Hepatocyte (in vitro differentiated cells): ENCODE measurements at places on chromosomes 2 and 18. TPM values are rescaled to one million over a fixed set of nuclear protein-coding genes. Genes with fewer than 3 reads are reported as not detected.

The TEX44 gene
- polyA plus RNA-seq, result not detected in 2 replicates

The TP53I3 gene
- 52.9 and 56.2 TPM in 2 replicates for polyA plus RNA-seq

The TCF23 gene
- polyA plus RNA-seq, result not detected in 2 replicates

The GALNT13 gene
- polyA plus RNA-seq, result 21.2 and 25.6 TPM in 2 replicates

The ABCA12 gene
- polyA plus RNA-seq, result 0.07 and 0.15 TPM in 2 replicates

The DNAJC5G gene
- polyA plus RNA-seq, result not detected in 2 replicates

The LRATD1 gene
- polyA plus RNA-seq, result 44.4 and 49.9 TPM in 2 replicates

The LYPD6 gene
- polyA plus RNA-seq, result 5.3 and 5.4 TPM in 2 replicates

The GEN1 gene
- 2.7 and 3.2 TPM in 2 replicates for polyA plus RNA-seq

The AFTPH gene
- 11.8 and 12.0 TPM in 2 replicates for polyA plus RNA-seq

The GLI2 gene
- 5.3 and 6.2 TPM in 2 replicates for polyA plus RNA-seq

The LONRF2 gene
- 0.69 and 1.6 TPM in 2 replicates for polyA plus RNA-seq

The CHAC2 gene
- polyA plus RNA-seq, result 2.1 and 3.8 TPM in 2 replicates

The ANKRD53 gene
- 3.4 and 4.7 TPM in 2 replicates for polyA plus RNA-seq

The SCYGR4 gene
- not detected in 2 replicates for polyA plus RNA-seq

The DQX1 gene
- 0.73 TPM in 1 of 2 replicates, not detected in the other for polyA plus RNA-seq

The ALPP gene
- polyA plus RNA-seq, result 1.2 and 1.3 TPM in 2 replicates

The DNER gene
- 0.54 TPM in 1 of 2 replicates, not detected in the other for polyA plus RNA-seq

The CTAGE1 gene
- polyA plus RNA-seq, result 0.60 TPM in 1 of 2 replicates, not detected in the other

The AP1S3 gene
- polyA plus RNA-seq, result 16.5 and 20.5 TPM in 2 replicates

The GALNT14 gene
- 2.9 and 10.4 TPM in 2 replicates for polyA plus RNA-seq

The VSNL1 gene
- polyA plus RNA-seq, result 9.4 and 16.0 TPM in 2 replicates

The MAPK4 gene
- polyA plus RNA-seq, result 1.9 and 2.0 TPM in 2 replicates

The SLC11A1 gene
- polyA plus RNA-seq, result 0.74 and 1.2 TPM in 2 replicates

The TRIM54 gene
- not detected in 2 replicates for polyA plus RNA-seq

The CYP26B1 gene
- polyA plus RNA-seq, result 2.3 and 3.9 TPM in 2 replicates

The CNDP1 gene
- 0.23 and 0.74 TPM in 2 replicates for polyA plus RNA-seq

The SCN1A gene
- 0.28 TPM in 1 of 2 replicates, not detected in the other for polyA plus RNA-seq

The BOK gene
- 26.5 and 39.7 TPM in 2 replicates for polyA plus RNA-seq

The NABP1 gene
- 19.6 and 27.2 TPM in 2 replicates for polyA plus RNA-seq

The FEV gene
- polyA plus RNA-seq, result 0.58 and 2.1 TPM in 2 replicates

The GFPT1 gene
- polyA plus RNA-seq, result 58.2 and 62.7 TPM in 2 replicates

The PPP3R1 gene
- 3.5 and 5.1 TPM in 2 replicates for polyA plus RNA-seq

The COBLL1 gene
- polyA plus RNA-seq, result 87.3 and 108 TPM in 2 replicates

The SPR gene
- polyA plus RNA-seq, result 55.3 and 63.3 TPM in 2 replicates

The ARHGEF33 gene
- 0.31 and 0.62 TPM in 2 replicates for polyA plus RNA-seq

The CNGA3 gene
- not detected in 2 replicates for polyA plus RNA-seq

The MGAT4A gene
- 10.1 and 10.5 TPM in 2 replicates for polyA plus RNA-seq

The ALK gene
- polyA plus RNA-seq, result 0.06 and 0.16 TPM in 2 replicates

The CHRNG gene
- polyA plus RNA-seq, result not detected in 2 replicates

The TRIM43B gene
- not detected in 2 replicates for polyA plus RNA-seq

The FSHR gene
- polyA plus RNA-seq, result 0.40 and 1.2 TPM in 2 replicates

The FBXO48 gene
- polyA plus RNA-seq, result 0.36 and 0.58 TPM in 2 replicates

The STAT4 gene
- 1.6 and 3.1 TPM in 2 replicates for polyA plus RNA-seq
